Left renal pelvis (tissue), 4 donors: ENCODE measurements at places on chromosomes 7 and 10.

DNA sequence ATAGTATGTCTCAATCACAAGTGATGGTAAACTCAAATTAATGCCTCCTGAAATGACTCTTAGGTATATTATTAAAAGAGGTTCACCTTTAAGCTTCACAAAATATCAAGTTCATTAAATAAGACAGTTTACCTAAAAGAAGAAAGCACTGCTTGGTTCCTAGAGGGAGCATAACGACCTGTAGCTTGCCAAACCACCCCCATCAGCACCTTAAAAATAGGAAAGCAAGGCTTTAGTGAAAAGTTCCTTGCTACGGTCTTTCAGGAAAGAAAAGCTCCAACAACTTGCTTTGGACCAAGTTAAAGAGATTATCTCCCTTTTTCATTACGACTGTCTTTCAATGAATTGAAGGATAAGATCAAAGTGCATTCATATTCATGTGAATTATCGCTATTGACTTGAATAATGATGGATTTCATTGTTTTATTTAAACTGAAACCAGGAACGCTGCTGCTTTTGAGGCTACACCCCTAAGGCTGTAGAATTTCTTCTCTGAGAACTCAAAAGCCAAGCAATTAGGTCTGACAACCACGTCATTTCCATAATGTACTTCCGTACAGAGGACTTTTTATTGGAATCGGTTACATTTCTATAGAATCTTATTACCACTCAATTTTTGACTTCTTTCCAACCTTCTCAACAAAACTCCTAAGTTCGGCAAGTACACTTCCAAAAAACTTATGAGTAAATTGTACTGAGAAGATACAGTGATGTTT, 7.0 kb upstream of the SPAG6 start:
- DNase-seq: no peak

GRCh38 chr10:109215291-109216075, 707.8 kb downstream of the XPNPEP1 start:
- no peak for DNase-seq

GRCh38 chr10:101067356-101068083, 5.7 kb downstream of the KAZALD1 start:
- peak; percentile 61 for DNase-seq

DNA sequence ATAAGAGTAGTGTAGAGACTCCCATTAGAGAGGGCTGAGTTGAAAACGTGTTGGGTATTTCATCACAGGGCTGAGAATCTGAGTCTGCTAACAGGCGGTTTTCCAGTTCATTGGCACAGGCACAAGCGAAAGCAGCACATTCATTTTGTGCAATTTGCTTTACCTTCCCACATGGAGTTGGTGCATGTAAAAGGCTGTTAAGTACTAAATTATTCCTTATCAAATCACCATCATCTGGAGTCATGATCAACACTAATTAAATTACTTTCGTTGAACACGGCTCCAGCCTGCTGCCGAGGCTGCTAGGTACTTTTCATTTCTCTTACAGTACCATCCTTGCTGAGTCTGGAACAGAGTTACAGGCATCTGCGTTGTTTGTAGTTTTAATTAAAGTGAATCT, 43.8 kb downstream of the ETV1 start:
- no peak for DNase-seq
